ENCODE measurements at places on chromosomes 16 and 17.
A peak's percentile ranks its signal among the peaks of the same experiment; 100 is the strongest.

GRCh38 chr17:40496170-40496569 is 5.3 kb downstream of the TNS4 start:
- no peak for DNase-seq

DNA sequence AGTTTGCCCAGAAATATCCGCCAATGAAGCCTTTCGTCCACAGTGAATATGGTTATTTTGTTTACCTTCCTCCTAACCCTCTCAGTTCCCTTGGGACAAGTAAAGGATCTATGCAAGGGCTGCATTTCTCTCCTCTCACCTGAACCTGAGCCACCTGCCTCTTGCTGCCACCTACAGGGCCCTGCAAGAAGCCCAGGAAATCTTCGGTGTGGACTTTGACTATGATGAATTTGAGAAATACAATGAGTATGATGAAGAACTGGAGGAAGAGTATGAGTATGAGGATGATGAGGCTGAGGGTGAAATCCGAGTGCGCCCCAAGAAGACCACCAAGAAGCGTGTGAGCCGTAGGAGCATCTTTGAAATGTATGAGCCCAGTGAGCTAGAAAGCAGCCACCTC is 14.0 kb downstream of the SUPT6H start:
- DNase-seq, result no peak

DNA sequence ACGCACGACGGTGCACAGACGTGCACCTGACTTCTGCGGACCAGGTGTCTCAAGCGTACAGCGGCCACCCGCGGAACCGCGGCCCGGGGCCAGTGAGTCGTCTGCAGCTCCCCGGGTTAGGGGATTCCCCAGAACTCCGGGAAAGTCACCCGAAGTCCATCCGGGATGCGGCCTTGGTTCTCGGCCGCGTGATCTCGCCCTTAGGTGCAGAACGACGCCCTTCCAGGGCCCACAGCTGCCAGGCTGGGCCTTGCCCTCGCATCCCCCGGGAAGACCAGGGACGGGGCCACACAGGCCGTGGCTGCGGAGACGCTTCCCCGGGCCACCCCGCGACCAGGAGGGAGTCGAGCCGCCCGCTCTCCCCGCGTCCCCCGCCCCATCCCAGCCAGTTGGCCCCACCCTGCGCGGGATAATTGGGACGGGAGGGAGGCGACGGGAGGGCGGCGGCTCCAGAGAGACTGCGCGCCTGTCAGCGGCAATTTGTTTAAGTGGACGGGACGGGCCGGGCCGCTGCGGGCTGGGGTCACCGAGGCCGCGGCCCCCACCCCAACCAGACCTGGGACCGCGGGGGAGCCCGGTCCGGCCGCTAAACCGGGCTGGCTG is 3.6 kb upstream of the TBX2 start:
- DNase-seq, result no peak

DNA sequence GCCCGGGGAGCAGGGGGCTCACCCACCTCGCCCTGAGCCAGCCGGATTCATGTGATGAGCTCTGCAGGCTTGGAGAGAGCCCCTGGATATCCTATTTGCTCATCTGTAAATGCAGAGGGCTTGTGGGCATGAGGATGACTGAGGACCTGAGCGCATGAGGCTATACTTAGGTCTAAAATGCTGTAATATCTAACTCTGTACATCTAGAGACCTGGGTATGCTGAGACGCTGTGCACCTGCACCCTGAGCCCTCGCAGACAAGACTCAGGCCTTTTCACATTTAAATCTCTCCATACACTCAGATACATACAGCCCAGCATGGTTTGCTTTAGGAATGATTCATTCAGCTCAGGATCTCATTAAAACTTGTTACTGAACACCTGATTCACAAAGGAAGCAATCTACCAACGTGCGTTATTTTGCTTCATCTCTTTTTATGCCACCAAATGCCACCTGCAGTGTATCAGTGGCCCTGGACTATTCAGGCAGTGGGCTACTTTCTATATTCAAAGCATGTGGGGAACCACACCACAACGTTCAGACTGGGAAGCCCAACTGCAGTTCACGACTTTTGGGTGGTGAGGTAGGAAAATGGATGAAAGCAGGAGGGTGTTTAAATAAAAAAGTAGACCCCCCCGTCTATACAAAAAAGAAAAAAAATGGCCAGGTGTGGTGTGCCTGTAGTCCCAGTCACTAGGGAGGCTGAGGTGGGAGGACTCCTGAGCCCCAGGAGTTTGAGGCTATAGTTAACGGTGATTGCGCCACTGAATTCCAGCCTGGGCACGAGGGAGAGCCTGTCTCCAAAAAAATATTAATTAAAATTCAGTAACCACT is 12.0 kb downstream of the USP7 start:
- no peak for DNase-seq

DNA sequence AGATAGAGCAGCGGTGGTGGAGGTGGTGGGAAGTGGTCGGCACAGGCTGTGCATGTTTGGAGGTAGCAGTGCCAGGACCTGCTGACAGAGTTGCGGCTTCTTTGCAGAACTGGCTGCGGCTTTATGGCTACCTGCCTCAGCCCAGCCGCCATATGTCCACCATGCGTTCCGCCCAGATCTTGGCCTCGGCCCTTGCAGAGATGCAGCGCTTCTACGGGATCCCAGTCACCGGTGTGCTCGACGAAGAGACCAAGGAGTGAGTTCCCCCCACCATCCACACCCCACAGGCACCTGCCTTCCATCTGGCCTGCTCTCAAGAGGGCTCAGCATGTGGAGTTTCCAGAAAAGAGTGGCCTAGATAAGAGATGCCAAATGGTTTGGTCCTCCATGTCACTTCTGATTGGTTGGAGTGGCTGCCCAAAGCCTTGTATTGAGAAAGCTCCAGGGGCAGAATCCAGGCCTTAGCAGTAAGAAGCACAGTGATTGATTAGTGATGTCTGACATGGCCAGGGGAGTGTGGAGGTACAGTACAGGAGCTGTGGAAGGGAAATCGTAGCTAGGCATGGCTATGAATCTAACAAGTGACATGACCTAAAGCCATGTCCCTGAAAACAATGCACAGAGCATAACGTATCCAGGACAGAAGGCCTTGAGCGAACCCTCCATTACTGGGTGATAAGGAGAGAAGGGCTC is 12.0 kb downstream of the MMP15 start:
- DNase-seq, result no peak

GRCh38 chr17:61440697-61441096 is 11.5 kb upstream of the TBX4 start:
- DNase-seq, result no peak

DNA sequence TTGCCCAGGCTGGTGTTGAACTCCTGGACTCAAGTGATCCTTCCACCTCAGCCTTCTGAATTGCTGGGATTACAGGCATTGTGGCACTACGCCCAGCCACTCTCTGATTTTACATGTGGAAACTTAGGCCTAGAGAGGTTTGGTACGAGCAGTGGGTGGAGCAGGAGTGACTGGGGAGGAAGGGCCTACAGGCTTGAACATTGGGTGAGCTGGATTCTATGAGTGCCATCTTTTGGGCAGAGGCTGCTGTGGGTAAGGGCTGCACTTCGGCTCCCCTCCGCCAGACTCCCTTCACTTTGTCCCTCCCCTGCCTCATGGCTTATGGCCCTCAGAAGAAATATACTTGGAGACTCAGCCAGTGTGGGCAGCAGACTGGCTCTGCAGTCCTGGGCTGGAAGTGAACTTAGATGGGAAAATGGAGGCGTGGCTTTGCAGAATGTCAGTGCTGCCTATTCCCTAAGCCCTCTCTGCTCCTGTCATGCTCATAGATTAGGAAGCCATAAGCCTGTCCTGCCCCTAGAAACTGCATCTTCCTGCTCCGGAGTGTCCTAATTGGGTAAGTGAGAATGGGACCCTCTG is 9.5 kb upstream of the MRC2 start:
- no peak for DNase-seq

DNA sequence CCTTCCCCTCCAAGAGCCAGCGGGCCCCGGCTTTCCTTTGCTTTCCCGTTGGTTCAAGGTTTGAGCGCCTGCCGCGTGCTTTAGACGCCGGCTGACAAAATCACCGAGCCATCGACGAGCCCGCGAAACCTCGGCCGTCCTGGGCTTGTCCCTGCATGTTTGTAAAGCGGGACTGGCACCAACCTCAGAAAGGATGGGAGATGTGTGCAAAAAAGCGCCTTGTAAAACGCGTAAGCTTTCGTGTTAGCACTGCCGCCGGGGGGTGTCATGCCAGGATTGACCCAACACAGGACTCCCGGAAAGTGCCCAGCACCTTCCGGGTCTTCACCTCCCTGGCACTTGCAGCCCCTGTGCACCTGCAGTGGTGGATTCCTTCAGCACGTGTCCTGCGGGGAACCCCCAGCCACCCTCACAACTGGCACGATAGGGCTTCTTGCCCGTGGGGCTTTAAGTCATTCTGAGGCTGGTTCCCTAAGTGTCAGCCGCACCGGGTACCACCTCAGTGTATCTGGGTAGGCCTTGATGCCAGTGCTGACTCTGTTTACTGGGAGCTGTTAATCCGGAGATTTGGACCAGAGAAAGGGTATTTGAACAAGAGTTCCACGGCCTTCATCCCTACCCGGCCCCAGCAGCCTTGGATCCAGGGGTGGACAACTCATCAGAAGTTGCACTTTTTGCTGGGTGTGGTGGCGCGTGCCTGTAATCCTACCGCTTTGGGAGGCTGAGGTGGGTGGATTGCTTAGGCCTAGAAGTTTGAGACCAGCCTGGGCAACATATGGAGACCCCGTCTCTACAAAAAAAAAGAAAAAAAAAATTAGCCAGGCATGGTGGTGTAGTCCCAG is 817 bp downstream of the NDUFAF8 start:
- DNase-seq, result no peak

GRCh38 chr17:19911033-19911432 is 43.3 kb upstream of the ULK2 start:
- no peak for DNase-seq

DNA sequence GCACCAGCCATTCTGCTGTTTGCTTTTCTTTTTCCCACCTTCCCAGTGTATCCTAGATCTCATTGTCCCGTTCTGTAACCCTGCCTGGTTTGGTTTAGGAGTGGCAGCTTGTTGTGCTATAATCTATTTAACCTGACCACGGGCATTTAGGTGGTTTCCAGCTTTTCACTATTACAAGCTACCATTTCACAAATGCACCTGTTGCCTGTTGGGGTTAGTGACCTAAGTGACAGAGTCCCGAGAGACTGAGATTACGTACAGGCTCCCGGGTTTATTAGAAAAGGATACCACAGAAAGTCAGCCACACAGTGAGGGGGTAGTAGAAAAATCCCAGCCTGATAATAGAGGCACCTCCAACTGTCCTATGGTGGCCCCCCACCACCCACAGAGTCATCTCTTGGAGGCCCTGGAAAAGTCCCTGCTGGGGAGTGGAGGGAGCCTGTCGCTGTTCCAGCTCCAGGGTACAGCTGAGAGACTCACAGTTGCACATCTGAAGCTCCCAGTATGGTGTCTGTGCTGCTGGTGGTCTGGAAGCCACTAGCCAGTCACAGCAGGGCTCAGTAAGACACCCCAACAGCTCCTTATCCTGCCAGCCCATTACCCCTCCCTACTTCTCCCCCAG is 21.2 kb downstream of the CLEC16A start:
- DNase-seq, result peak; percentile 21

GRCh38 chr16:53922807-53923571 is 219.0 kb downstream of the FTO start:
- no peak for DNase-seq

GRCh38 chr17:38663964-38664644 is 10.7 kb downstream of the EPOP start:
- no peak for DNase-seq

- no peak for DNase-seq
Measured at GRCh38 chr16:66491716-66492064, 58.2 kb downstream of the TK2 start.

DNA sequence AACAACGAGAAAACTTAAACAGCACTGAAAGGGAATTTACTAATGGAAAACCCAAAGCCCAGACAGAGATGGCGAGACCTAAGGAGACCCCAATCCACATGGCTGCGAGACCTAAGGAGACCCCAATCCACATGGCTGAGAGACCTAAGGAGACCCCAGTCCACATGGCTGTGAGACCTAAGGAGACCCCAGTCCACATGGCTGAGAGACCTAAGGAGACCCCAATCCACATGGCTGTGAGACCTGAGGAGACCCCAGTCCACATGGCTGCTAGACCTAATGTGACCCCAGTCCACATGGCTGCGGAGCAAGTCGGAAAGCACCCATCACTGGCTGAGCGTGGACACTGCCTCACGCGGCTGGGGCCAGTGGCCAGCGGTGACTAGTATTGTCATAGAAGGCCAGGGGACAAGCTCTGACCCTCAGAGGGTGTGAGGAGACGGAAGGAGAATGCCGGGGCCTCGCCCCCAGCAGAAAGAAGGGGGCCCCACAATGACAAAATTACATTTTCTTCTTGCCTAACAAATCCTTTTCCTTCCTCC is 241.8 kb downstream of the C16orf95 start:
- no peak for DNase-seq

DNA sequence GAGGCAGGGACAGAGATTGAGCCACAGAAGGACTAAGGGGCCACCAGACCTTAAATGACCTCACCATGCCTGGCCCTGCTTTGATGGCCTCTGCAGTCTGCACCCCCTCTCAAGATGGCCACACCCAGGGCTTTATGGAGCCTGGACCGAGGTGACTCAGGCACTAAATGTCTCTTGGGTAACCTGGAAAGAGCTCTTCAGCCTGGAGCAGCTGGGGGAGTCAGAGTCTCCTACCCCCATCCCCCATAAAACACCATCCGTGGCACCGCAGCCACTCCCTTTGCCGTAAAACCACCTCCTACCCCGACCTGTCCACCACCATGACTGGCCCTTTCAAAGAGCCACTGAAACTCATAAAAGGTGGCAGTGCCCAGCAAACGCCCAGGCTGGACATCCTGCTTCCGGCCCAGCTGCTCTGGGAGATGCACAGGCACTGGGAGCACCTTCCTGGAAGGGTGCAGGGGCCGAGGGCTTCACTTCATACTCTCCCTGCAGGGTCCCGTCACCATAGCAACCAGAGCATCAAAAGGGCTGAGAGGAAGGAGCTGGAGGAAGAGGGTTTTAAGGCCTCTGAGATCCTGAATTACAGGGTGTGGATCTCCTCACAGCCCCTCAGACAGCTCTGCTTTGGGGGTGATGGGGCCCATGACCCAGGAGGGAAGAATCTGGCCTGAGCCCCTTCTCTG is 22.3 kb downstream of the FOXN1 start:
- peak; percentile 71 for DNase-seq

DNA sequence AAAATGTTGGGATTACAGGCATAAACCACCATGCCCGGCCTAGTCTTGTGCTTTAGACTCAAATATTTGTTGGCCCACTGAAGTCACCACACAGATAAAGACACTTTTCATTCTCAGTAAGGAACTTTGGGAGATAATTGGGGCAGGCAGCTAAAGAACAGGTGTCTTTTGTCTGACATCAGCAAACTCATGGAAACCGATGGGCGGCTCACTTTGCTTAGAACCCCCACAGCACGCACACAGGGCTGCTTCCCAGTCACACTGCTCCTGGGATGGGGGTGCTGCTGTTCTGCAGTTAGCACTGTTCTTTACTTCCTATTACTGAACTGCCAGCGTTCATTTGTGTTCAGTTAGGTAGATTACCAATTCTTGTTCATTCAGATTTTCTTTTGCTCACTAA is 18.0 kb upstream of the BRCA1 start:
- DNase-seq, result no peak

GRCh38 chr17:74754832-74755231 is 6.4 kb downstream of the NHERF1 start:
- peak; percentile 65 for DNase-seq

GRCh38 chr17:81131486-81132196 is 33.7 kb upstream of the PVALEF start:
- DNase-seq, result no peak
